ENCODE measurements at places on chromosomes 16 and 17.

DNA sequence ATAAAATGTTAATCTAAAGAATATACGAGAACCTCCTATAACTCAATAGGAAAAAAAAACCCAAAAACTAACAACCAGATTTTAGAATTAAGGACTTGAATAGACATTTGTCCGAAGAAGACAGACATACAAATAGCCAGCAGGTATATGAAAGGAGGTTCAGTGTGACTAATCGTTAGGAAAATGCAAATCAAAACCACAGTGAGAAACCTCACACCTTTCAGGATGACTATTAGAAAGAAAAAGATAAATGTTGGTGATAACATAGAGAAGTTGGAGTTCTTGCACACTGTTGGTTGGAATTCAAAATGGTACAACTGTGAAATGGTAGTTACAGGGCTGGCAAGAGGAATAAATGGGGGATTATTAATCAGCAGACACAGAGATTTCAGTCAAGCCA is 339.0 kb downstream of the TMEM114 start:
- DNase-seq: no peak

- DNase-seq: no peak
These were observed 11.1 kb downstream of the MGAT5B start for GRCh38 chr17:76879254-76879653.

DNA sequence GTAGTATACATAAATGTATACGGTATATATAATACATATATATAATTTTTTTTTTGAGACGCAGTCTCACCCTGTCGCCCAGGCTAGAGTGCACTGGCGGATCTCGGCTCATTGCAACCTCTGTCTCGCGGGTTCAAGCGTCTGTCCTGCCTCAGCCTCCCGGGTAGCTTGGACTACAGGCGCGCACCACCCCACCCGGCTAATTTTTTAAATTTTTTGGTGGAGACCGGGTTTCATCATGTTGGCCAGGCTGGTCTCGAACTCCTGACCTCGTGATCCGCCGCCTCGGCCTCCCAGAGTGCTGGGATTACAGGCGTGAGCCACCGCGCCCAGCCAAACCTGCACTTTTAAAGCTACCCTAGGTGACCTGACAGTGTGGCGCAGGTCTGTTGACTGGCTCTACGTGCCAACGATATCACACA is 745 bp downstream of the PAM16 start:
- no peak for DNase-seq

GRCh38 chr16:87806641-87807546 is 41.1 kb upstream of the KLHDC4 start:
- DNase-seq: no peak

GRCh38 chr17:57898487-57899311 is 48.9 kb upstream of the MRPS23 start:
- no peak for DNase-seq

DNA sequence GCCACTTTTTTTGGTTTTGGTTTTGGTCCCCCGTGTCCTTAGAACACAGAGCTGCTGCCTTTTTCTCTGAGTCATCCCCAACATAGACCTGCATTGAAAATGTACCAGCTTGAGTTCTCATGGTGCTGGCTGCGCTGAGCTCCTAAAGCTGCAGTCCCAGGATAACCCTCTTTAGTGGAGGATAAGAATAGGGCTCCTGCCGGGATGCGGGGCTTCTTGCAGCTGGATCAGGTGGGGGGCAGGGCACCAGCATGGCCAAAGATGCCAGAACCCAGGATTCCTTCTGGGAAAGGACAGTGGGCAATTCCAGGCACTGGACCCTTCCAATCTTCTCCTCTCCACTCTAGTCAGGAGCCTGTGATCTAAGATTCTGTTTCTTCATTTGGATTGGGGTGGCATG is 8.3 kb upstream of the CLUH start:
- no peak for DNase-seq

- no peak for DNase-seq
These were observed 17.4 kb upstream of the STAC2 start for GRCh38 chr17:39243155-39243554.

DNA sequence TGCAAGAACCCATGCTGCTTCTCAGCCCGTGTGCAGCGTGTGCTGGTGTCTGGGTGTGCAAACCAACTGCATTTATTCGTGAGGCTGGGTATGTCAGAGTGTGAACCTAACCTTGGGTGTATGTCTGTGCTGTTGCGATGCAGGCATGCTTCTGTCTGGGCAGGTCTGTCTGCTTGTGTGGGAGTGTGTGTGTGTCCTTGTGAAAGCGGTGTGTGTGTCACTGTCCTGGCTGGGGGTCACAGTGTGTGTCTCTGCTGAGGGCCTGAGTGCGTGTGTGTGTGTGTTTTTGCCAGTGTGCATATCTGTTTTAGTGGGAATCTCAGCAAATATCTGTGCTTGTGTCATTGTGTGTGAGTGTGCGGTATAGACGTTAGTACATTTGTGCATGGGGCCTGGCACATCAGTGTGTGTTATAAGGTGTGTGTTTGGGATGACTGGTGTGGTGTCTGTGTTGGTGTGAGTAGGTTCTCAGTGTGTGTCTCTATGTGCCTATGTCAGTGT is 121.8 kb downstream of the CYLD start:
- DNase-seq: no peak

GRCh38 chr17:82228842-82229697 is at the start of gene SLC16A3:
SLC16A3 (plus strand) TSS chr17:82229042; CDS start chr17:82236009, 6,967 bp downstream.
- no peak for DNase-seq

DNA sequence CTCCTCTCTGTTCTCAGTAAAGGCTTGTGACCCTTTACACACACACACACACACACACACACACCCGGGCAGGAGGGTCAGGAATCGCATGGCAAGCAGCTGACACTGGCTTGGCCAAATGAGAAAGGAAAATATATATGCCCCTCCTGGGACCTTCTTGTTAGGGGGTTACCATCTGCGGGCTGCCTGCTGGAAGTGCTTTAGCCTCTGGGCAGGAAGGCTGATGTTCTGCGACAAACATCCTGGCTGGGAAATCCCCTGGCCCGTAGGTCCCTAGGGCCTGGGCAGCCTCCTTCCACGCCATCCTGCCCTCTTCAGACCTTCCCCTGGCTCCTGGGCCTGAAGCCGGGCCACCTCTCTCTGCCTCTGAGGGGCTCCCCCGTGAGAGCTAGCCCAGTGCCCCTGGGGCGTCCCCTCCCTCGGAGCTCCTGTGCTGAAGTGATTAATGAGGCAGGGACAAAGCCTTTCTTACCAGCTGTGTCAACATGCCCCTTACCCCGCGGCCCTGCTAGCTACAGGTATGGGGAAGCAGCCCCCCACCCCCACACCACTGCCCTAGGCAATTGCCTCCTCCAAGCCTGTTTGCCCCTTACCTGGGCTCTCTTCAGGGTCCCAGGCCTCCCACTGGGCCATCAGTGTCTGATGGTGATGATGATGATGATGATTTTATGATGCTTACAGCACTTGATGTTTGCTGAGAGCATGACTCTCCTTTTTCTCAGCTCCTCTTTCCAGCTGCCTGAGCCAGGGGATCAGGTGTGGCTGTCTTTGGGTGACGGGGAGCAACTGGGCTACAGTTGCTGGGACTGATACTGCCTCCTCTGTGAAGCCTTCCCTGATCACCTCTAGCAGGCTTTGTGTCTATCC is 32.8 kb upstream of the ETV4 start:
- DNase-seq: no peak

DNA sequence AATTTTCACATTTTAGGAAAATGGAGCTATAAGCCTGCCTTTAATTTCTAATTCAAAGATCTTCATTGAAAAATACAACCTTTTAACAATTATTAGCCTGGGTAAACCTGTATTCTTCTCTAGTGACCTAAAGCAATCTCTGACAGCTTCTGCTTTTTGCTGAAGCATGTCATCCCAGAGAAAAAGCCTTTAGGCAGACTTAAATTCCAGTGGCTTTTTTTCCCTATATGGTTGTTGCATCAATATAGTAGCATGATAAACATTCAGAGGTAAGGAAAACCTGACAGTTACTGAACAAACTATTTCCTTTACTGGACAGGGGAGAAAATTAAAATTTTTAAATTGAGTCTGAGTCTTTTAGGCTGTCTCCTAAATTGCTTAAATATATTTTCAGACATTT is 7.8 kb upstream of the EVI2A start:
- no peak for DNase-seq

- no peak for DNase-seq
These were observed at the start of gene ATP2A3 for GRCh38 chr17:3964203-3965117. ATP2A3 (minus strand) TSS chr17:3964437; CDS start chr17:3964291, 146 bp downstream.

GRCh38 chr16:66322174-66322573 is 44.3 kb upstream of the CDH5 start:
- no peak for DNase-seq

DNA sequence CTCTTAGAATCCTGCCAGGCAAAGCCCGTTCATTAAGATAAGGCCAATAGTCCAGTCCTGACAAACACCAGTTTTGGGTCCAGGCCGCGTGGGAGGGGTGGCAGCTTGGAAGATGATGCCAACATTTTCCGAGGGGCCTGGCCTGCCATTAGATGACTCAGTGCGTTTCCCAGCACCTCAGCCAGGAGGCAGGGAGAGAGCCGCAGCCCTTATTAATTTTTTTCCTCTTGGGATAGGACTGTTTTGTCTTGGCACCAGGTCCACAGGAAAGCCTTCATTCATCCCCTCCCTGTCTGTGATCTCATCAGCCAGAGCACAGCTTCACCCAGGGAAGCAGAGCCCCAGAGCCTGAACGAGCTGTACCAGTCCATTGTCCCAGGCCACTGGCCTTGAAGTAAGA is 4.7 kb upstream of the NDEL1 start:
- DNase-seq: no peak

- DNase-seq: no peak
These were observed 386.7 kb downstream of the UTP18 start for GRCh38 chr17:51647067-51647466.

- DNase-seq: no peak
These were observed 42.1 kb upstream of the CLEC18A start for GRCh38 chr16:69909043-69909442.

- DNase-seq: no peak
These were observed 3.3 kb upstream of the XYLT1 start for GRCh38 chr16:17474037-17474436.

- no peak for DNase-seq
These were observed 8.8 kb downstream of the RPL19 start for GRCh38 chr17:39208893-39209292.

DNA sequence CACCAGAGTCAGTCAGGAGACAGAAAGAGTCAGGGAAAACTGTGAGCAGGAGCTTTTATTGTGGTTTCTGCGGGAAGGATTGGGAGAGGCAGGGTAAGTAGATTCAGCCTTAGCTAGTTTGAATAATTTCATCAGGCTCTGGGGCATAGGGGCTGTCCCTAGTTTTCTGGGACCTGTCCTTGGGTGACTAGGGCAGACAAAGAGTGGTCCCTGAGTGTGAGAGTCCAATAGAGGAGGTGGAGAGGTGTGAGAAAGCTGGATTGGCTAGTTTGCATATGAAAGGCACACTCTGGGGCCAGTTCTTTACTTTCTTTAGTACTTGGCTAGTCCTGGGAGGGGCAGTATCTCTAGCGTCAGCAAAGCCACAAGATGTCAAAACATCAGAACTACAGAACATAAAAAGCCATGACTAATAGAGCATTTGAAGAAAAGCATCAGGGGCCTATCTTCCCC is 255.6 kb downstream of the HS3ST3A1 start:
- DNase-seq: no peak

GRCh38 chr17:54979657-54980056 is 11.1 kb downstream of the STXBP4 start:
- no peak for DNase-seq

DNA sequence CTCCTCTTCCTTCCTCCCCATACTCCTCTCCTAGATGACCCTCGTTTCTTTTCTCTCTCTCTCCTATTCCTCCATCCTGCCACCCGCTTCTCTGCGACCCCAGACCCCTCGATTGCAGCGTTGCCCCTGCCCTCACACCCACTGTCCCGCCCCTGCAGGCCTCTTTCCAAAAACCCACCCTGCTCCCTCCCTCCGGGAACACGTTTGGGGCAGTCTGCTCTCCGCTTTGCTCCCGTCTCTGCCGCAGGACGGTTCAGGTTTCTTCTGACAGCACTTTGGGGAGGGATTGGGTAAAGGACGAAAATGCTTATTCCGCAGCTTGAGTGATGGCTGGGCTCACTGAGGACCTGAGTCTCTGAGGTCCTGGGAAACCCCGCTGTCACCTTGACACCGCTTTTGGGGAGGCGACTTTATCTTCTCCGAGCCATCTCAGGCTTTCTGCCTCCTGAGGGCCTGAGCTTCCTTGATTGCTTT is 690 bp downstream of the NDE1 start:
- DNase-seq: no peak

- DNase-seq: no peak
These were observed 109.9 kb downstream of the TANC2 start for GRCh38 chr17:63075969-63076368.

DNA sequence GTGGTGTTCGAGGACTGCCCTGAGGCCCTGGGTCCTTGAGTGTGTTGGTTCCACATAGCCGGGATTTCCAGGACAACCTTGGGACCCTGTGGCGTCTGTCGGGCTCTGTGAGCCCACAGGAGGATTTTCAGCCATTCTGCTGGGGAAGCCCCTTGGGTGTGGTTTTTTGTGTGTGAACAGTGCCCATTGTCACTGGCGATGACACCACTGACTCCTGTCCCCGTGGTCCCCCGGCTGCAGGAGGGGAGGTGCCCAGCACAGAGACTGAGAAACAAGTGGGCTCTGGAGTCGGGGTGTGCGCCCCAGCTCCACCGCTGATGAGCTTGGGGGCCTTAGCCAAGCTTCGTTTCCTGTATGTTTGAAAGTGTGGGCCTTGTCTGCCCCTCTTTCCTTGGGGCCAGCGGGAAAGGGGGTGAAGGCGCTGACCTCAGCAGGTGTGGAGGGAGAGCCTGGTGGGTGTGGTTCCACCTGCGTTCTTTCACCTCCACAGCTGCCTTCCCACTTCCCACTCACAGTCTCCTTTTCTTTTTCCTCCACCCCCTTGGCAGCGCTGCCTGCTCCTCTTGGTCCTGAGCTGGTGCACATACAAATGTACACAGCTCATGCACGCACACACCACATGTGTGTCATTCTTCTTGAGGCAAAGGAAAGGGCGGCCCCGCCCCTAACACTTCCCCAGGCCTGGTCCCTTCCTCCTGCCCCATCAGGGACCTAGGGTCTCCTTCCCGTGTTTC is 16.1 kb downstream of the MGRN1 start:
- DNase-seq: no peak

- DNase-seq: no peak
These were observed 35.9 kb downstream of the TMEM11 start for GRCh38 chr17:21177854-21178600.

DNA sequence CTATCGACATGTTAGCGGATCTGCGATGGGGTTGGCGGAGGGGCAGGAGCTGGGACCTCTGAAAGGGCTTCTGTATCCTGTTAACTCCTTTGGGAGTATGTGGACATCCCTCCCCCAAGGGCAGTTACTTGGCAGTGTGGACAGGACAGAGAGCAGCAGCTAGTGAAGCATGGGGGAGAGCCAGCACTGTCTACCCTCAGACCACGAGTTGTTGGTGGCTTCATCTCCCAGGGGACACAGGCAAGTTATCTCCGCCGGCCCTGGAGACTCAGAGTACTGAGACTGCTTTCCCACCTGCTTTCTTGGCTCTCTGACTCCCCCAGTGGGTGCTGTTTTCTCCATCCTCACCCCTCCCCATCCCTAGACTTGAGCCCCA is 5.3 kb upstream of the GFAP start:
- no peak for DNase-seq

GRCh38 chr16:58828901-58829545 is 94.9 kb upstream of the GOT2 start:
- no peak for DNase-seq

All from NCI-H1048 (cell line).